ACHN (cell line): ENCODE measurements at places on chromosomes 16 and 17.

DNA sequence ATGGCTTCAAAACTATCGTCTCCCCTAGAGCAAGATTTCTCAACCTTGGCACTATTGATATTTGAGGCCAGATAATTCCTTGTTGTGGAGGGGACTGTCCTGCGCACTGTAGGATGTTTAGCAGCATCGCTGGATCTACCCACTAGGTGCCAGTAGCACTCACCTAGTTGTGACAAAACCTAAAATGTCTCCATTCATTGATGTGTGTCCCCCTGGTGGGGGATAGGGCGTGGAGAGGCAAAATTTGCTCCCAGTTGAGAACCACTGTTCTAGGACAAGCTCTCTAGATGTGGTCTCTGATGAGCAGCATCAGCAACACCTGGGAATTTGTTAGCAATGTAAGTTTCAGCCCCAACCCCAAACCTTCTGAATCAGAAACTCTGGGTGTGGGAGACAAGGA lies 259.0 kb downstream of the XYLT1 start:
- no peak for DNase-seq

DNA sequence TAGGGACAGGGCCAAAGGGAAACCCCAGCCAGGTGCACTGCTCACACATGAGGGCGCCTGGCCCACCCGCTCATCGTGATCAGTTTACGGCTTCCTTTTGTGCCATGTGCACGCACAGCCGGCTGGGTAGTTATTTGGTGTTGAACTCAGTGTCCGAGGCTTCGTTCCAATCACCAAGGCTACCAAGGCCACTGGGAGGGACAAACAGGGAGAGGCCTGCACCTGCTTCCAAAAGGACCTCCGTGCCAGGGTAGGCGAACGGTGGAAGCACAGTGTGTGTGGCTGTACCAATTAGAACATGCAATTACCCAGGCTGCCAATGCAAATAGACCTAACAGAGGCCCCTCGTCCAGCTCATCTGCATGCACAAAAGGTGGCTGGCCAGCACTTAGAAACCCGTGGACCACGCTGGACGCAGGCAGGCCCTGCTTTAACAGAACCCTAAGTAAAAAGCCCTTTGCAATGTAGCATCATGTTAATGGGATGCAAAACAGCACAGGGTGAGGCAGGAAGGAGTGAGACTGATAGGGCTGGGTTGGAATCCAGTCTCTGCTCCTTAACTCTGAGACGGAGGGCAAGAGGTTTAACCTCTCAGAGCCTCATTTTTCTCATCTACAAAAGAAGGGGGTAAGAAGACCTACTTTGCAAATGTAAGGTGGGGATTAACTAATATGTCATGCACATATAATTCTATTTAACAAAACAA lies 204.0 kb downstream of the XYLT1 start:
- DNase-seq, result no peak

- no peak for DNase-seq
Measured at GRCh38 chr16:88077328-88078108, 126.3 kb downstream of the BANP start.

DNA sequence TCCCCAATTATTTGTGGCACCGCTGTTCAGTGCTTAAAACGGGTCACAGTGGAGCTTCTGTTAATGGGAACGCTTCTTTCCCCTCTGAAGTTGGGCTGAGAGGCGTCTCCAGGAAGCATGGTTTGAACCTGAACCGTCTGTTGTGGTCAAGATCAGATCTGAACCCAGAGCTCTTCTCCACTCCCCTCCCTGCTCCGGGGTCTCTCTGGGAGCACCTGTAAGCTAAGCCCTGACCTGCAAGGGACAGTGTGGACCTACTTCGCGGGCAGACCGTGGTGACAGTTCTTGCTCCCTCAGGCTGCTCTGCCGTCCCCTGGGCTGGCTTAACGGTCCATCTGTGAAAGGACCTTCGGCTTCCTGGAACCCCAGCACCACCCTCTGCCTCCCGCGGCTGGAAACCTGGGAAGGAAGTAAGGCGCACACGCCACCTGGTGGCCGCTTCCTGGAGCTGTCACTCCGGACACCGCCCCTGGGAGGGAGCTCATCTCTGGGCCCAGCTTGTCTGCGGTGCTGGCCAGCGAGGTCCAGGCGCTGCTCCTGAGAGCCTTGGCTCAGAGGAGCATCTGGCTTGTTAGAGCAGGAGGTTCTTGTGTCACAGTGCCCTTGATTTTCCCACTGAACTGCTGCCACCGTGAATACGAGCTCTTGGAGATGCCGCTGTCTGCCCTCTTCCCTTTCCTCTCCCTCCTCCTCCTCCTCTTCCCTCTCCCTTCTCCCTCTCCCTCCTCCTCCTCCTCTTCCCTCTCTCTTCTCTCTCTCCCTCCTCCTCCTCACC lies 518.5 kb upstream of the EEF2KMT start:
- peak; percentile 71 for DNase-seq

GRCh38 chr17:17740615-17741348 lies 59.5 kb downstream of the RAI1 start:
- DNase-seq, result no peak

GRCh38 chr17:5531085-5531418 lies 44.7 kb downstream of the MIS12 start:
- DNase-seq, result no peak

- DNase-seq, result peak; percentile 18
Measured at GRCh38 chr17:79933863-79934652, 94.8 kb upstream of the CBX4 start.

DNA sequence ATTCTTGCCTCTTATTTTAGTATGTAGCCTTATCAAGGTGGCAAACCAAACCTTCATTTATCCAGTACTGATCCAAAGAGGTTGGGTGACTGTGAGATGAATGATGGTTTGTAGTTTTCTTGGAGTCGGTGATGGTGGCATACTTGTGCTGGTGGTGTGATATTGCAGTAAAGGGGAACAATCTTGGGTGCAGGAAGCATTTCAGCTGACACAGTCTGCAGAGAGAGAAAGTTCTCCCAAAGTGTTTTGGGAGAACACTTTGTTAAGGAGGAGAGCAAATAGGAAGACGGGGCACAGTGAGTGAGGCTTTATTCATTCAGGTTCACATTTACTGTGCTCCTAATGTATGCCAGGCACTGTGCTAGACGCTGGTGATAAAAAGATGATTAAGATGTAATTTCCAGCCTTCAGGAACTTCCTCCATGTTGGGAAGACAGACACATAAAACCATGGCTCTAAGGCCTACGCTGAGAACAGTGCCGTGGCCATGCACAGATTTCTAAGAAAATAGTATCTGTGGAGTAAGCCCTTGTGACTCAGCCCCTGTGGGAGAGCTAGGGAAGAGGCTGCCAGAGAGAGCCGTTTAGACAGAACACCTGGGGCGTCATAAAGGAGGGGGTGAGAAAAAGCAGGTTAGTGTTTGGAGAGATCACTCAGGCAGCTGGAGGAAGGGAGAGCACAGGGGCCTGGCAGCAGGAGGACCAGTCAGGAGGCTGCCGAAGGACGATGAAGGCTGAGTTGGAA lies 13.8 kb downstream of the HEATR3 start:
- DNase-seq, result no peak

DNA sequence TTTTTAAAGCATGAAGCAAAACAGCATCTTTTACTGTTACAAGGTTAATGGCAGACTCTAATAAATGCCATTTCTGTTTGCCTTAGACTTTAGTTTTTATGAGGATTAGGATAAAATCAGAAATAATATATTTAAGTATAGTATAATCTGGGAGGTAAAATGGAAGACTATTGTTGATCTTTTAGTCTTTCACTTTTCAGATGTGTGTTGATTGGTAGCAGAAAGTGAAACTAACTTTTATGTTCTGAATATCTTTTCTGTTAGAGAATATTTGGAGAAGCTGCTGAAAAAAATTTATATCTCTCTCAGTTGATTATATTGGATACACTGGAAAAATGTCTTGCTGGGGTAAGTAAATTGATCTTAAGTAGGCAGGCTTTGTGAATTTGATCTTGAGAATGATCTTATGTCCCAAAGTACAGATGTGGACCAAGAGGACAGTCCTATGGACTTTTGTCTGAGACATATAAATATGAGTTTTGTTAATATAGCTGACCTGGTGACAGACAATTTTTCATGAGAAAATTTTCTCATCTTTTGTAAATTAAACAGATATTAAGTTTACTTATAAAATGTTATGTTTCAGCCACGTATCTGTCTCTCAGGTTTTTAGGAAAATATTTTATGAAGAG lies 64.1 kb downstream of the NF1 start:
- peak; percentile 48 for DNase-seq

DNA sequence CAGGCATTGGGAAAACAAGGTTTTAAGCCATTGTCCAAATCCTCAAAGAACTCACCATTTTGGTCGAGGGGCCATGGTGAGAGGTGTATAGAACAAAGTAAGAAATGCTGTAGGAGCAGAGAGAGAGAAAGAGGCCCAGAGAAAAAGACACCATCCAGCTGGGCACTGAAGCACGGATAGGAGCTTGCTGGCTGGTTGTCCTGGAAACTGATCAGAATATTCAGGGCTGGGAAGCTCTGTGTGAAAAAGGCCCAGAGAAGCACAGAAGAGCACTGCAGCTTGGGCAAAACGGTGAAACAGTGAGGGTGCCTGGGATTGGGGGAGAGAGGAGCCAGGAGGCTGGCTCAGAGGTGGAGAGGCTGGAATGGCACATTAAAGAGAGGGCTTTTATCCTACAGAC lies 16.5 kb downstream of the HS3ST3B1 start:
- no peak for DNase-seq

- no peak for DNase-seq
Measured at GRCh38 chr16:74064120-74064735, 232.4 kb upstream of the PSMD7 start.

DNA sequence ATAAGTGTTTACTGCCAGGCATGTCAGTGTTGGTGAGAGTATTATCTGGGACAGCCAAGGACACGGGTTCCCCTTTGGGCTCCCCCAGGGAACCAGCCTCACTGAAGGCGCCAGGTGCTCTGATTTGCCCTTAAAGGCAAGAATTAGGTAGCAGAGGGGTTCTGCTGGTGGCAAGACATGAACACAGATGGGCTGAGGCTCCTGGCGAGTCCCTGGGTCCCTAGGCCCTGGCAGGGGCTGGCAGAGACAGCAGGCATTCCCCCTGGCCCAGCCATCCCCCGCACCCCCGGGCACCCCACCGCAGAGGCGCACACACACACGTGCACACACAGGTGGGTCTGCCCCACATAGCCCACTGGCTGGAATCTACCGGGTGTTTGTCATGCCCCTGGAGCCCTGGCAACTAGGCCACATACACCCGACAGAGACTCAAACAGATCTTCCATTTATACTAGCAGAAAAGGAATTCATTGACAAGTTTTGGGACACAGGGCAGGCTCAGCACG lies 153.3 kb downstream of the C16orf78 start:
- DNase-seq, result no peak

DNA sequence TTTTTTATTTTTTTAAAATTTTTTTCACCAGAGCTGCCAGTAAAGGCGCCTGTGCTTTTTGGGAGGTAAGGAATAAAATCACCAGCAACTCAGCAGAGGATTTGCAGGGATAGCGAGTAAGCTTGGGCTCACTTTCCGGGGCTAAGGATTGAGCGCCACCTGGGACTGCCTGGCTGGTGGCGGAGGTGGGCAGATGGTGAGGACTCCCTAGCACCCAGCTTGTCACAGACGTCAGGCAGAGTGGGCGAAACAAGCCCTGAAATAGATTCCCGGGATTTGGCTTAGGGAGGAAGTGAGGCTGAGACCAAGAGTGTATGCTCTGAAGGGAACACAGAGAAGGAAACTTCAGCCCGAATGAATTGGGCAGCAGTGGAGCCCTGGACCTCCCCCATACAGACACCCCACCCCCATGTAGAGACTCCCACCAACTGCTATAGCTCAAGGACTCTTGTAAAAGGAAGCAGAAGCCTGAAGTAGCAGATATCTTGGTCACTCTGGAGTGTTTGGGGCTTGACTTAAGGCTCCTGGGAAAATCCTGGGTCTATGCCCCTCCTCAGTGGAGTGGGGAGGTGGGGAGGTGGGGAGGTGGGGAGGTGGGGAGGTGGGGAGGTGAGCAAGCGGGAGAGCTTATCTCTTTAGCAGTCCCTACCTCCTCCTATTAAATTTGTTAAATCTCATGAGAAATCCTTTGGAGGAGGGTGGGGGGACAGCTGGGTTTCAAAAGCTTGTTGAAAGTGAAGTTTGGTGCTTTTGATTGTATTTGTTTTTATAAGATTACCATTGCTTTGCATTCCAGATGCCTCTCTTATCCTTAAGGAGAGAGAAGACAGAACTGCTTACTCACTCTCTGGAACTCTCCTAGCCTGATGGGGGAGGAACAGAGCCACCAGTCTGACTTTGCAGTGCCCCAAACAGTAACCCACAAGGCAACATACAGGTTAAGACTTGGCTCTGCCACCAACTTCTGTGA lies 8.2 kb downstream of the ARL4D start:
- no peak for DNase-seq
